ENCODE measurements at places on chromosomes 1 and 21. TPM values are rescaled to one million over a fixed set of nuclear protein-coding genes. Genes with fewer than 3 reads are reported as not detected.

Gene NUP210L
- total RNA-seq: not detected

Gene ERICH3
- total RNA-seq: not detected

Gene AMY1A
- total RNA-seq: not detected

Gene SPTA1
- total RNA-seq: under 0.01 TPM

Gene AADACL4
- total RNA-seq: not detected

Gene VANGL2
- total RNA-seq: not detected

Gene SFN
- total RNA-seq: not detected

Gene S100A3
- total RNA-seq: 0.30 TPM
